ENCODE measurements at places on chromosomes 3 and 15.

DNA sequence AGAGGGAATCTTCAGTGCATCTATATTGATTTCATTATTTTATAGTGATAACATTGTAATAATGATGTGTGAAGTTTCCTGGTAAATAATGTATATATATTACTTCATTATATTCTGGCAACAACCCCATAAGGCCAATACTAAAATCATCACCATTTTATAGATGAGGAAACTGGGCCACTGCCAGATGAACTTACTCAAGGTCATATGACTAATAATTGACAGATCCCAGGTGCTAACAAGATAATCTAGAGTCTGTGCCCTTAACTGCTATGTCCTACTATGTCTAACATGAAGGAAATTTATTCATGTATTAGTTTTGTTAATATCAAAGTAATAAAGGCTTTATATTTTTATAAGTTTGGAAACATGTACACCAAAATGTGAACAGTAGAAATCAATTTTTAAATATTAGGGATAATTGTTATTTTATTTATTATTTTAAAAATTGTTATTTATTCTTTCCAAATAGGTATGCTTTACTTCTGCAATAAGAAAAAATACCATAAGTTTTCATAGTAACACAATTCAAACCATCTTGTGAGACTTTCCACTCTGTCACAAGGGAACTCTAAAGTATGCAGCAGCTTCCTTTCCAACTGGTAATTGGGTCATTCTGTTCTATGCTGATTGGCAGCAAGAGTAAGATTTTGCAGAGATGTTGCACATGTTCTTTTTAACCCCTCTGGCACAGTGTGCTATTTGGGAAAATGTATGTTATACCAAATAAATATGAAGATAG, 90.8 kb upstream of the CMC1 start:
- H3K36me3 ChIP-seq: no peaks in the 10 kb centered on the region

- H3K36me3 ChIP-seq: peaks cover 7% of the 10 kb centered on the region
- no peak overlapping the region for H3K27ac ChIP-seq
- peak overlapping the region; percentile 14 for H3K4me3 ChIP-seq
- H3K4me1 ChIP-seq: peaks cover 71% of the 10 kb centered on the region
Observed at GRCh38 chr3:183541738-183542137, 13.8 kb downstream of the KLHL6 start.

GRCh38 chr3:124973290-124973689, 38.7 kb upstream of the MUC13 start:
- H3K4me3 ChIP-seq: no peak overlapping the region
- H3K36me3 ChIP-seq: peaks cover 4% of the 10 kb centered on the region
- no peaks in the 10 kb centered on the region for H3K27me3 ChIP-seq
- DNase-seq: no peak
- H3K27ac ChIP-seq: no peak overlapping the region

GRCh38 chr3:186879781-186880180, 37.3 kb downstream of the ADIPOQ start:
- H3K36me3 ChIP-seq: no peaks in the 10 kb centered on the region
- H3K27me3 ChIP-seq: no peaks in the 10 kb centered on the region
- H3K4me1 ChIP-seq: peaks cover 6% of the 10 kb centered on the region
- no peak overlapping the region for H3K27ac ChIP-seq
- no peak overlapping the region for H3K4me3 ChIP-seq

GRCh38 chr3:194221336-194221735, 85.4 kb downstream of the HES1 start:
- H3K27ac ChIP-seq: no peak overlapping the region
- H3K4me1 ChIP-seq: peaks cover 5% of the 10 kb centered on the region
- H3K4me3 ChIP-seq: no peak overlapping the region
- DNase-seq: no peak
- H3K36me3 ChIP-seq: no peaks in the 10 kb centered on the region

Data from common myeloid progenitor, CD34-positive (primary cell).